Left ventricle myocardium inferior (tissue), 1 donor: ENCODE measurements at places on chromosomes 7 and 10.

DNA sequence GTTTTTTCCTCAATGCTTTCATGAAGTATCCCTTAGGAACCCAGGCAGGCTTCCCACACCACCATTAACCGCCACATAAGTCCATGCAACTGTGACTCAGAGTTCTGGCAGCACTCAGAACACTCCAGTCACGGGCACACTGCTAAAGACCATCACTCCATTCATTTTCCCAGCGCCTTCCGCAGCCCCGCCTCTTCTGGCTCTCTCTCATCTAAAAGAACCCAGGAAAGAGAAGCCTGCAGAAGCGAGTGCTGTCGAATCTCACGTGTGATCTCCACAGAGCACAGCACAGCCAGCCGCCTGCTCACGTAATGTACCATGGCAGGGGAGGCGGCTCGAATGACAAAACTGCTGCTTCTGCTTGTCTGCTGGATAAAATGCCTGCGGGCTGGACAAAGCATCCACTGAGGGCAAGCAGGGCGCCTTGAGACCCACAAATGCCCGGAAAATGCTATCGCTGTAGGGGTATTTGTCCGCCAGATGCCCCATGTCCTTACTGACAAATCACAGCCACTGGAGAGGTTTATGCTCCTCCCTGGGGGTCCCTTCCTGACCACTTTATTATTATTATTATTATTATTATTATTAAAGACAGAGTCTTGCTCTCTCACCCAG lies 1.8 kb downstream of the PSMG3 start:
- no peak for DNase-seq

DNA sequence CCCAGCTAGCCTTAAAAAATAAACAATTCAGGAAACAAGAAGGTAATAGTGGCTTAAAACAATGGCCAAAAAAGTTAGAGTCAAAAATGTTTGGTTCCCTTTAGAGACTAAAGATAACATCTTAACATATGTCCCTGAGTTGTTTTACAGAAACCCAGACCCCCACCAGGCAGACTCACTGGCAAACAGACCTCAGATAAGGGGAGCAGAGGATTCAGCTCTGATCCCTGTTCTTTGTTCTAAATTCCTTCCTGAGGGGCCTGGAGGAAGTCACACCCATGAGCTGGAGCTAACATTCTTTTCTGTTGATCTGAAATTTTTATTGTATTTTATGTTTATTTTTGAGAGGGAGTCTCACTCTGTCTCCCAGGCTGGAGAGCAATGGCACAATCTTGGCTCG lies 247.2 kb downstream of the USP6NL start:
- no peak for DNase-seq

- no peak for DNase-seq
These were observed 122.7 kb downstream of the ARID5B start for GRCh38 chr10:62024026-62024701.

GRCh38 chr7:132871419-132871818 lies 210.5 kb downstream of the CHCHD3 start:
- DNase-seq = no peak

GRCh38 chr10:93482145-93482834 lies at the start of gene MYOF:
Gene MYOF, minus strand, starts transcription at chr10:93482334. Its CDS starts 140 bp downstream, at chr10:93482194.
- peak; percentile 33 for DNase-seq

DNA sequence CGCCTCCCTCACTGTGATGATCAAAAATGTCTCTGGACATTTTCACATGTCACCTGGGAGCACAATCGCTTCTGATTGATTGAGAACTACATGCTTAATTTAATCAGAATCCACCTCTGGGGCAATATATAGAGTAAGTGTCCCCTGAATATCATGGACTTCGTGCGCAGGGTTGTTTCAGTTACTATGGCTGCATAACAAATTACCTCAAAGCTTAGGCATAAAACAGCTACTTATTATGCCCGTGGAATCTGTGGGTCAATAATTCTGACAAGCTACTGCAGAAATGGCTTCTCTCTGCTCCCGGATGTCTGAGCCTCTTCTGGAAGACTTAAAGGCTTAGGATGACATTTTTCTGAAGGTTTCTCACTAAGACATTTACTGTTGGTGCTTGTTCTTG lies 334.4 kb downstream of the GPR158 start:
- DNase-seq = no peak

DNA sequence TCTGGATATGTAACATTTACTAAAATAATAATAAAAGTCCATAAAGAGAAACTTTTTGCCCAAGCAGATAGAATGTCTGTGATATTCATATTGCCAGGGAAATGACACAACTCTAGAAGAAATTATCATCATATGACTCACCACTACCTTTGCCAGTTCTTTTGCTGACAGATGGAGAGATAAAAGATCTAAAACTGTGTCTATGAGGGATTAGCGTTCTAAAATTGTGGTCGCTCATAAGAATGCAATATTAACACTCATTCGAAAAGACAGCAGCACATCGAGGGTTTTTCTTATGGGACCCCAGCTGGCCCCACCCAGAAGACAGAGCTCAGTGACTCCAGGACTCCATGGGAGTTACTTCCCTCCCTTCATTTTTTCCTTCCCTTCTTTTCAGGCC lies 16.6 kb upstream of the LANCL2 start:
- DNase-seq = no peak

- no peak for DNase-seq
These were observed 122.9 kb upstream of the RET start for GRCh38 chr10:42953684-42954674.

DNA sequence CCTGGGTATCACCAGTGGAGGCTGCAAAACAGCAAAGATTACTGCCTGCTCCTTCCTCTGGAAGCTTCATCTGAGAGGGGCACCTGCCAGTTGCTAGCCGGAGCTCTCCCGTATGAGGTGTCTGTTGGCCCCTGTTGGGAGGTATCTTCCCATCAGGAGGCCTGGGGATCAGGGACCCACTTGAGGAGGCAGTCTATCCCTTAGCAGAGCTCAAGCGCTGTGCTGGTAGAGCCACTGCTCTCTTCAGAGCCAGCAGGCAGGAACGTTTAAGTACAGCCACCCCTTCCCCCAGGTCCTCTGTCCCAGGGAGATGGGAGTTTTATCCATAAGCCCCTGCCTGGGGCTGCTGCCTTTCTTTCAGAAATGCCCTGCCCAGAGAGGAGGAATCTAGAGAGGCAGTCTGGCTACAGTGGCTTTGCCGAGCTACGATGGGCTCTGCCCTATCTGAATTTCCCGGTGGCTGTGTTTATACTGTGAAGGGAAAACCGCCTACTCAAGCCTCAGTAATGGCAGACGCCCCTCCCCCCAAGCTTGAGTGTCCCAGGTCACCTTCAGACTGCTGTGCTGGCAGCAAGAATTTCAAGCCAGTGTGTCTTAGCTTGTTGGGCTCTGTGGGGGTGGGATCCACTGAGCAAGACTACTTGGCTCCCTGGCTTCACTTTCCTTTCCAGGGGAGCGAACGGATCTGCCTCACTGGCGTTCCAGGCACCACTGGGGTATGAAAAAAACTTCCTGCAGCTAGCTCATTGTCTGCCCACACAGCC lies 19.6 kb downstream of the SEMA3E start:
- no peak for DNase-seq

- DNase-seq = no peak
These were observed 35.5 kb upstream of the DGKI start for GRCh38 chr7:137882261-137882668.

- no peak for DNase-seq
These were observed 173.2 kb downstream of the ZNF438 start for GRCh38 chr10:30858499-30858898.

GRCh38 chr10:82464966-82465365 lies 590.0 kb downstream of the NRG3 start:
- DNase-seq = no peak

DNA sequence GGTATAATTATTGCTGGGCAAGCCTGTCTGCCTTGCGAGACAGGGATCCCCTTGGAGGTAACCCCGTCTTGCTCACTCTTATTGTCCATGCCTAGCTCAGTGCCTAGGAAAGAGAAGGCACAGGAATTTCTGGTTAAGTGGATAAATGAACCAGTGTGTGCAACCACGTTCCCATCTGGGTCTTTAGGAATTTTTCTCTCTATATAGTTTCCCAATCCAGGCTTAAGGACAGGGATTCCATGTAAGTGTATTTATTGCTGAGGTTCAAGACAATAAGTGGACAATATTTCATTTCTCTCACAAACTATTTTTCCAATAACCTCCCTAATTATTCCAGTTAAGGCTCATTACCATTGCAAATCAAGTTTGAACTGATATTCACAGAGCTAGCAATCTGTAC lies 8.9 kb upstream of the ADAM12 start:
- DNase-seq = no peak

- no peak for DNase-seq
These were observed 133.9 kb downstream of the MTPAP start for GRCh38 chr10:30215141-30215540.
